ENCODE measurements at places on chromosomes 16 and 17.

- DNase-seq = no peak
These were observed 118.1 kb downstream of the STXBP4 start for GRCh38 chr17:55086635-55087058.

GRCh38 chr16:11793840-11794239, 3.2 kb downstream of the ZC3H7A start:
- no peak for DNase-seq

- DNase-seq = peak; percentile 46
These were observed 421 bp downstream of the STAT3 start for GRCh38 chr17:42387661-42388380.

DNA sequence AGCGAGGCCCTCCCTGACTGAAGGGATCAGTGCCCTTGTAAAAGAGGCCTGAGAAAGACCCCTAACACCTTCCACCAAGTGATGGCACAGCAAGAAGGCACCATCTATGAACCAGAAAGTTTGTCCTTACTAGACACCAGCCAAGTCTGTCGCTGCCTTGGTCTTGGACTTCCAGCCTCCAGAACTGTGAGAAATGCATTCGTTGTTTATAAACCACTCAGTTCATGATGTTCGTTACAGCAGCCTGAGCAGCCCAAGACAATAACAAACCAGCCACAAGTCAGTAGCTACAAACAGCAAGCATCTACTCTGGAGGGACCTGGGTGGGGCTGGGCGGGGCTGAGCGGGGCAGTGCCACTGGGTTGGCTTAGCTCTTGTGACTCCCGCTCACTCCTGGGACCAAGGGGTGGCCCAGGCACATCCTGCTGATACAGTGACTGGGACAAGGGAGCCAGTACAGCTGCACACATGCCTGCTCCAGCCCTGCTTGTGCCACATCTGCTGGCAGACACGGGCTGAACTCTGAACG, 234.9 kb downstream of the IRF8 start:
- no peak for DNase-seq

DNA sequence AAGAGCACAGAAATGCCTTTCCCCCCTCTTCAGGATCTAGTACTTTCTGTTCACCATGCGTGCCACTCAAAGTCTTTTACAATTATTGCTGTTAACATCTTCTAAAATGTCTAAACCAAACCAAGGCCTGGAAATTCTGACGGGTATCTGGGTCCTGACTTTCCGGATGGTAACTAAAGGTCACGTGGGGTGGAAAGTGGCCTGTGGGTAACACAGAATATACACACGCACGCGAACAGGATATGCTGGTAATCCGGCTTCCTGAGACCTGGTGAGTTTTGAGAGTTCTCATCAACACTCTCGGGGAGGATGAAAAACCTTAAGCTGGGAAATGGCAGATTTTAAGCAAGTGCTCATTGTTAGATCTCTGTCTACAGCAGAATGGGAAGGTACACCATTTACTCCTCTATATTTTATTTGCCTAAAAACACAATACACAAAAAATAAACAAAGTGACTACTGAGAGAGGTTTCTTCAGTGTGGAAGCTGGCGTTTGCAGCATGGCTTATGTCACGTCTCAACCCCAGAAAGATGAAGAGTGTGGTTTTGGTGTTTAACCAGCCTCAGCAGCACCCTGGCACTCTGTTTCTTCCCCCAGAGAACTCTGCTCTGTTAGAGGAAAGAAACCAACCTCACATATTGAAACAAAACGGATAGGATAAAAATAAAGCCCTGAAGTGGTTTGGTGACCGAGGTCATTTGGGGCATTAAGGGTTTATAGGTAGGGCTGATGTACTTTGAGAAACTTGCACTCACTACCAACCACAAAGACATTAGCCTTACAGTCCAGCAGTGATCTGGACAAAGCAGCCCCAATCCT, 37.3 kb downstream of the SMG6 start:
- DNase-seq = peak; percentile 61

GRCh38 chr16:1182950-1183907, 30.3 kb downstream of the CACNA1H start:
- no peak for DNase-seq

GRCh38 chr16:50594308-50595260, 46.4 kb downstream of the NKD1 start:
- DNase-seq = no peak

DNA sequence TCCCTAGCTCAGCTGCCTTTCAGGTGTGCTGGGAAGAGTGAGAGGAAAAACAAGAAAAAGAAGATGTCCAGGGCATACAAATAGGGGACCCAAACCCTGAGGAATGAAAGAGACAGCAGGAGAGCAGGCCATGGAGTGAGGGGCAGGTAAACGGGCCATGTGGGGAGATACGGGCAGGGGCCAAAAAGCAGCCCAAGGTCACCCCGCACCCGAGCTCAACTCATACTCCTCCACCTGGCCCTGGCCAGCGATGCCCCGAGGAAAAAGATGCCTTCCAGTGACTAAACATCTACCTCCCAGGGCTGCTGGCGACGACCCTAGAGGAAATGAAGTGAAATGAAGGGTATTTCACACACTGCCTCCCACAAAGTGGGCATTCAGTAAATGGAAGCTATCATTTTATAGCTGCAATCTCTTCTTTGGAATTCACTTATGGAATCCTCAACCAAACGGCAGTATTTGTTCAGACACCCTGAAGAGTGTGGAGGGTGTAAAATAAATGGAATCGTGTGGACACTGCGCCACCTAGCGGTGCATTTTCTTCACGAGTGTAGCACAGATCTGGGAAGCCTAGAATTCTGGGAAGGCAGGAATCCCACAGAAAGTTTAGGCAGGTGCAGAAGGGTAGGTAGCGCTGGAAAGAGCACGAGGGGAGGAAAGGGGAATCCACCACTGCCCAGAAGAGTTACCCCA, 14.9 kb downstream of the ELAC2 start:
- no peak for DNase-seq

Measured in GM06990 (cell line).